Large intestine (tissue), 12 donors: ENCODE measurements at places on chromosomes 7 and 10. TPM values are rescaled to one million over a fixed set of nuclear protein-coding genes. Genes with fewer than 3 reads are reported as not detected.

- DNase-seq: no peak
Measured at GRCh38 chr7:151688236-151688780, 168.6 kb upstream of the RHEB start.

- no peak for DNase-seq
Measured at GRCh38 chr7:3780525-3780924, 479.5 kb downstream of the SDK1 start.

DNA sequence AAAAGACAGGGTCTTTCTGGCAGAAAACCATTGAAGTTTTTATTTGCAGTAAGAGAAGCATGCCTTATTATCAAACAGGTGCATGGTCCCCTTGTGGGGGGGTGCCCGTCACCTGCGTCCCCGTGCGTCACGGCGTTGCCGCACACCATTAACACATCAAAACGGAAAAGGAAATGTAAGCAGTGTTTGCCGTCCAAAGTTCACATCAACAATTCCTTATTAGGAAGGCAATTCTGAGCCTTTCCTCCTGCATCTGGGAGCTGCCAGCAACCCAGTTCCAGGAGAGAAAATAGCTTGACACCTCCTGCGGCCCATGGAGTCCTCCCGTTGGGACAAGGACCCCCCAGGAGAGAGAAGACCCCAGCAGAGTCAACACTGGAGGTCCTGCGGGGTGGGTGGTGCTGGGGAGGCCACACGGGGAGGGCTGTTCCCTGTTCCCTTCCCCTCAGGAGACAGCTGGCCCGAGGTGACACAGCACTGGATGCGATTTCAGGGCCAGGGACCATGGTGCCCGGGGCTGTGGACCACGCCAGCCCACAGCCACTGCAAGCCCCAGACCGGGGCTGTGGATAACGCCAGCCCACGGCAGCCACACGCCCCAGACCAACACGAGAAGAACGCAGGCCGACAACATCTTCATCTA lies 39.5 kb downstream of the DIP2C start:
- peak; percentile 97 for DNase-seq

GRCh38 chr7:130982160-130982638 lies 248.2 kb upstream of the KLF14 start:
- peak; percentile 48 for DNase-seq

- no peak for DNase-seq
Measured at GRCh38 chr7:34755008-34755407, 97.0 kb downstream of the NPSR1 start.

IKZF1 gene
- polyA plus RNA-seq: 4.5 TPM
